Hematopoietic multipotent progenitor cell (in vitro differentiated cells): ENCODE measurements at places on chromosomes 5 and 9. TPM values are rescaled to one million over a fixed set of nuclear protein-coding genes. Genes with fewer than 3 reads are reported as not detected.

GRCh38 chr9:89179895-89180734 lies 1.5 kb upstream of the SHC3 start:
- DNase-seq, result peak; percentile 84

GRM6 gene
- total RNA-seq, result not detected

- DNase-seq, result no peak
Observed at GRCh38 chr9:116566677-116567488, 120.2 kb upstream of the TRIM32 start.

DNA sequence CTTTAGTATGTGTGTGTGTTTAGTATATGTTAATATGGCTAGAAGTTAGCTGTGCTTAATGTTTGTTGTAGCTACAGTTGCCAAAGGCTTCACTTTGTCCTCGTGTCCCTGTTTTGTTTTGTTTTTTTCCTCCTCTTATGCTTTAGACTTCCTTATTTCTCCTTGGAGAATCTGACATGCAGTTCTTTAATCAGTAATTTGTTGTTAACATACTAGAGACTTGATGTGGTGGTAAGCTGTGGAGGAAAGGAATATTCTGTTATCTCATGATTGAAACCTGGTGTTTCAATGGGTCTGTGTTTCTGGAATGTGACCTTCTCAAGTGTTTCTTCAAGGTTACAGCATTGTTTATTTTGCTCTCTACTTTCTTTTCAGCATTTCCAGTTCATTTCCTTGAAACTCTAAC lies 515.6 kb upstream of the ST8SIA4 start:
- no peak for DNase-seq

GRCh38 chr5:1431021-1431811 lies 14.0 kb downstream of the SLC6A3 start:
- DNase-seq, result no peak

FOXD4 gene
- 0.27 TPM for total RNA-seq

NMUR2 gene
- total RNA-seq, result not detected

DNA sequence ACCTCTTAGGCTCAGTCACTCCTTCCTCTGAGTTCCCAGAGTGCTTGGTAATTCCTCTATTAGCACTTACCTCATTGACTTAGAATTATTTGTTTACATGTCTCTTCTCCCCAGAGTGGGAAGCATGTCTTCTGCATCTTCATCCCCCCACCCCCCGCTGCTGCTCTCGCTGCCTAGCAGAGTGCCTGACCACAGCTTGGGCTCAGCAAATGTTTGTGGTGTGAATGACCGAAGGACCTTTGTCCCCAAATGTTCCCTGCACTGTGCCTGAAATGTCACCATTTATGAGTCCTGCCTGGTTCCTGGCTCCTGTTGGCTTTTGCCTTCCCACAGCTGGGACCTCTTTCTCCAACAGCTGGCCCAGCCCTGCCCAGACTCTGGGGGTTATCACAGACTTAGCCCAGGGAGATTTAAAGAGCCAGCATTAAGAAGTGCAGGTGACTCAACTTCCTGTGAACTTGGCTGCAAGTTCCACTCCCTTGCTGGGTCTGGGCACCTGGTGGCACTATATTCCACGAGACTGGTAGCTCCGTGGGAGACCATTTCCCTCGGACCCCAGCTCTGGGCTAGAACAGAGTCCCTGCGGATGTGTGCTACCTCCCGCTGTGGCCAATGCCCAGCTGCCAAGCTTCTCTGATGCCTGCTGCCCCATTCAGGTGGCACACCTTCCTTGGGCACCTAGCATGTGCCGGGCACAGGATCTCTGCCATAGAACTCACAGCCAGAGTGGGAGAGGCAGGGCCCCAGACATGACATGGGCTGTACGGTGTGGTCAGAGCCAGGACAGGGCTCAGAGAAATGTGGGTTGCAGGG lies 1.8 kb upstream of the HMCN2 start:
- no peak for DNase-seq

RLN1 gene
- total RNA-seq, result 0.54 TPM

- DNase-seq, result no peak
Observed at GRCh38 chr5:26681861-26682260, 356.5 kb downstream of the CDH9 start.

HSD17B4 gene
- 80.5 TPM for total RNA-seq

DNA sequence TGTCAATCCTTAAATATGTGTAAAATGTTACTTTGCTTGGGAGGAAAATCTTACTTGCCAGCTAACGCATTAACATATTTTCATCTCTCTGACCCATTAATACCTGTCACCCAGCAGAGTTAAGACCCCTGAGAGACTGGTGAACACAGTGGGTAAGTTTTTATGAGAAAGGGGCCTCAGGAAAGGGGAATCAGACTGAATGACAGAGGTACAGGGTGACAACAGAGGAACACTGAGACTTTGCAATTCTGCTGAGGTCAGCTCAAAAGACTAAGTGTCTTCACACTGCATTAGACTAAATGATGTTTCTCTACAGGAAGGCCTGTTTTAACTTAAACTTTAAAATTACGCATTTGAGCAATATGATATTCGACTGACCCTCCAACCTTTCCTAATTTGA lies 223.8 kb downstream of the EFNA5 start:
- no peak for DNase-seq
